ENCODE measurements at places on chromosomes 11 and 22. TPM values are rescaled to one million over a fixed set of nuclear protein-coding genes. Genes with fewer than 3 reads are reported as not detected.

BIRC3 gene
- total RNA-seq: 0.46 TPM

NAT10 gene
- 17.5 TPM for total RNA-seq

TRIM48 gene
- not detected for total RNA-seq

OR4D11 gene
- total RNA-seq: not detected

PSMD13 gene
- total RNA-seq: 151 TPM

TMPRSS13 gene
- not detected for total RNA-seq

GRM5 gene
- total RNA-seq: under 0.01 TPM
